ENCODE measurements at places on chromosomes 4 and X.

- DNase-seq = no peak
These were observed 20.6 kb upstream of the IRAK1 start for GRCh38 chrX:154040307-154040756.

- DNase-seq = no peak
These were observed 125.8 kb downstream of the EDA start for GRCh38 chrX:69741721-69742120.

DNA sequence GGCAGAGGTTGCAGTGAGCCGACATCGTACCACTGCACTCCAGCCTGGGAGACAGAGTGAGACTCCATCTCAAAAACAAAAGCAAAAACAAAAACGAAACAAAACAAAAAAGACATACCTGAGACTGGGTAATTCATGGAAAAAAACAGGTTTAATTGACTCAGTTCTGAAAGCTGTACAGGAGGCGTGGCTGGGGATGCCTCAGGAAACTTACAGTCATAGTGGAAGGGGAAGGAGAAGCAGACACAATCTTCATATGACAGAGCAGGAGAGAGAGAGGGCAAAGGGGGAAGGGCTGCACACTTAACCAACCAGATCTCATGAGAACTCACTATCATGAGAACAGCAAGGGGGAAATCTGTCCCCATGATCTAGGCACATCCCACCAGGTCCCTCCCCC, 229.5 kb downstream of the STK32B start:
- DNase-seq = no peak

DNA sequence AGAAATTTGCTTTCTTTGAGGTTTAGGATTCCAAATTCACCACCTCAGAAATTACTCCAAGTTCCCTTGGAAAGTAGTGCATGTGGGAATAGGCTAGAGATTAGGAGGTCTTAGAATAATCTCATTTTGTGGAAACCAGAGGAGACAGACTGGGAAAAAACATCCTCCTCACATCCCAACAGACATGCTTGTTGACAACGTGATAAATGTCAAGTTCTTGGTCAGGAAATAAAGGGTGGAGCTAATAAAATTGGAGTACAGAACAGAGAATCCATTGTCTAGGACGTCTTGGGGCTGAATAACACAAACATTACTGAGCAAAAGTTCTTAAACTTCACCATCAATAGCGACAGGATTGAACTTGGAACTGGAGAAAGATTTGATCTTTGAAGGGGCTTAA, 233.4 kb downstream of the PABPC4L start:
- no peak for DNase-seq

DNA sequence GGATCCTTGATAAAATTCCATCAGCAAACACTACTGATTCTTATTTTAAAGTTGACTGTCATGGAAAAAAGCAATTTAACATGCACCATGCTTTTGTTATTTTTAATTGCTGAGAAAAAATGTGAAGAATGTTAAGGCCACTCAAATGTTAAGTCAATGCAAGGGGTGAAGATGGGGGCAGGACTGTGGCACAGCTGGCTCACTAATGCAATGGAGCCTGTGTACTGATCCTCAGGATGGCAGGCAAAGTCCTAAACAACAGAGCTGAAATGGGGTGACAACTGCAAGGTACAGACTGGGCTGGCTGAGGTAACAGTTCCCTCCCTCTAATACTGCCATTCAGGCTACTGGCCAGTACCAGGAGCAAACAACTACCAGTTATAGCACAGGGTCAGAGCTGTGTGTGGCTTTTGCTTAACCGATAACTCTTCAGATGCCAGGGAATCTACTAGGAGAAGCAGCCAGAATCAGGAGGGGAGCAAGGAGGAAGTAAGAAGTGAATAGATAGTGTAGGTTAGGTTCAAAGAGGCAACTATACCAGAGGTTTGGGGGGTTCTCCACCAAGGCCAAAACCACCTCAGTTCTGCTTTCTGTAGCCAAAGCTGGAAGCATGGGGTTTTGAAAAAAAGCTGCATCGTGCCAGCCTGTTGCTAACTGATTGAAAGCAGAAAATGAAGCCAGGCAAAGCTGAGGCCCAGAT, 372.6 kb downstream of the OPHN1 start:
- DNase-seq = no peak

- no peak for DNase-seq
These were observed 326.1 kb downstream of the IL15 start for GRCh38 chr4:141962486-141962885.

GRCh38 chr4:59904331-59904730, 1295.8 kb upstream of the ADGRL3 start:
- no peak for DNase-seq

DNA sequence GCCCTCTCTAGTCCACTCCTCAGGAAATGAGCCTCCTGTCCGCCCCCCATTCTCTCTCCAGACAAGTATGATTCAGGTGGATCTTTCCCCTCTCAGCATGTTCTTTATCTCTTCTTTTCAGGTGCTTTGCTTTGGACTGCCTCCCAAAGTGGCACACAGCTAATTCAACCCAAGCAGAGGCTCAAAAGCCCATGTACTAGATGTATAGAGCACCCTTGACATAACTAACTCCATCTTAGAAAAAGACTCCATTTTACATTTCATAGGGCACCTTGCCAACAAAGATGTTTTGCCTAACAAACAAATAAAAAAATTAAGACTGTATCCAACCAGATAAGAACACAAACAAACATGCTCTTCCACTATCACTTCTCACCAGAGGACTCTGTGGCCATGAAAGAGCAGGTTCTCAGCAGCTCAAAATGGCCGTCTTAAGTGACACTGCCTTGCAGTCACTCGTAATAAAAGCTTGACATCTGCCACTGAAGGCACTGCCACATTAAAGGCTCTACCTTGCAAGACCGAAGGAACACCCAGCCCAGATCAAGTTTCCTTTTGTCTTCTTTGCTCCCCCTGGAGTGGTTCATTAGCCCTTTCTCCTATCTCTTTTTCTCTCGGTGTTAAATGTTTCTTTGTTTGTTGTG, 84.9 kb upstream of the TAB3 start:
- no peak for DNase-seq

- DNase-seq = no peak
These were observed 23.7 kb downstream of the SMPX start for GRCh38 chrX:21734175-21734574.

GRCh38 chrX:41033299-41033698, 51.9 kb upstream of the USP9X start:
- no peak for DNase-seq

DNA sequence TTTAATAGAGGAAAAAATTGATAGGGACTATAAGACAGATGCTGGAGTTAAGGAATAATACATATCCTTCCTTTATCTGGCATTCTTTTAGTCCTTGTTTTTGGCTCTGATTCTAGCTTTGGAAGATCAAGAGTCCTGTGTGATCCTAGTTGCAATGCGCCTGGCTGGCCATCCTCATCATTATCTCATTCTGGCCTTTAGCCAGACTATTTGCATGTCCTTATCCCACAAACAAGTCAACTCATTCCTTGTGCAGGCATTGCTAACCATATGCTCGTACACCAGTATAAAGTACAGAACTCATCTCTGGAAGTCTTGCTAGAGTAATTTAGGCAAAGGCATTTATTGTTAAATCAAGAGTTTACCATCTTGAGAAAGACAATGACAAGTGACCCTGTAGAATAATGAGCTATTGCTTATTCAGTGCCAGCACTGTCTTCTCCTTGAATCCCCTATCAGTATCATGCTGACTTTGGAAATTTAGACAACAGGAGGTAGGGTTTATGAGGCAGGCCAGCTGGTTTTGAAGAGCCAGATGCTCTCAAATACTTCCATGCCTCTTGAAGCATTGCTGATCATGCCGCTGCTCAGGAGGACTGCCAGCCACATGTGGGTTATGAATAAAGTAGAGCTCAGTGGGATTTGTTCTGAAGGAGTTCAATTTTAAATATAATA, 1730.3 kb upstream of the TENM3 start:
- no peak for DNase-seq

GRCh38 chr4:41322617-41323016, 65.9 kb downstream of the UCHL1 start:
- DNase-seq = no peak

GRCh38 chrX:14718403-14718802, 154.5 kb downstream of the FANCB start:
- DNase-seq = no peak

- DNase-seq = no peak
These were observed 14.2 kb upstream of the PJA1 start for GRCh38 chrX:69179380-69179911.

GRCh38 chr4:76307660-76308014, 1.1 kb downstream of the STBD1 start:
- DNase-seq = no peak

DNA sequence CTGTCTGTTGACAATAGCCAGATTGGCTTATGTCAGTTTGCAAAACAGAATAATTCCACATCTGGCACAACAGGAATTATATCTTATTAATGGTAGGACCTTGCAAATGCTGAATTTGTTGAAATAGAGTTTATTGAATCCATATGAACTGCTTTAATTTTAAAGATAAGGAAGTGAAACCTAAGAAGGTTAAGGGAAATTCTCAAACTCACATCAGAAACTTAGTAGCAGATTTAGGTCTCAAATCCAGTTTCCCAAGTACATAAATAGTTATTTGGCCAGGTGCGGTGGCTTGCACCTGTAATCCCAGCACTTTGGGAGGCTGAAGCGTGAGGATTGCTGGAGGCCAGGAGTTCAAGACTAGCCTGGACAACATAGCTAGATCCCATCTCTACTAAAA, 117.1 kb downstream of the HNRNPD start:
- DNase-seq = no peak

- DNase-seq = no peak
These were observed 201.8 kb downstream of the SLC39A8 start for GRCh38 chr4:102143433-102143832.

GRCh38 chrX:9312922-9313867, 151.7 kb upstream of the TBL1X start:
- no peak for DNase-seq

GRCh38 chr4:5685296-5685695, 23.1 kb downstream of the EVC2 start:
- no peak for DNase-seq

DNA sequence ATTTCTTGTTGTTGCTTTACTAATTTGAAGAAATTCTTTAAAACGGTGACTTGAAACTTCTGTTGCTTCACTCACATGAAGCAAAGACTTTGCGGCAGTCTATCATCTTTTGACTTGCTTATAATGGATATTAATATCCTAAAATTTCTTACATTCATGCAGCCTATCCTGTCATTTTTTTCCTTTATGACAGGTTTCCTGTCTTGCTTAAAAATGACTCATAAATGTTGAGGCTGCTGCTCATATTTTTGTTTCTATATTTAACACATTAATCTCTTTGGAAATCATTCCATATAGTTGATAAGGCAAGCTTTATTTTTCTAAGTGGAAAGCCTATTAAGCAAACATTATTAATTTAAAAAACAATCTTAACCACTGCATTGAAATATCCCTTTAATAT, 176.6 kb upstream of the GALNTL6 start:
- DNase-seq = no peak

- DNase-seq = peak; percentile 74
These were observed 55.9 kb downstream of the STOX2 start for GRCh38 chr4:183960962-183961541.

DNA sequence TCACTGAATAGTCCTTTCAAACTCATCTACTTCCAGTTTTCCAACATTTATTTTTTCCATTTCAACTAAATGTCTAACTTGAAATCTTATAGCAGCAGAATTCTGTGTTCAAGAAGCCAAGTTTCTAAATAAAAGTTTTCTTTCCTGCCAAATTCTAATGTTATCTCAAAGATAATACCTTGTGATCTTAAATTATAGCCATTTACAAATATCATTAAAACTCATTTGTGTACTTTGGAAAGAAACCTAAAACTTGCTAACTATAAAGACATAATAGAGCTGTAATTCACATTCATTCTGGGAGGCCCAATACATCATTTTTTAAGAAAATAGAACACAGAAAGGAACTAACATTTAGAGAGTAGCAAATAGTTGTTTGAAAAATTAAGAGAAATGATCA, 83.9 kb downstream of the MAD2L1 start:
- DNase-seq = no peak

- no peak for DNase-seq
These were observed 70.6 kb downstream of the TRAPPC11 start for GRCh38 chr4:183729430-183730328.

DNA sequence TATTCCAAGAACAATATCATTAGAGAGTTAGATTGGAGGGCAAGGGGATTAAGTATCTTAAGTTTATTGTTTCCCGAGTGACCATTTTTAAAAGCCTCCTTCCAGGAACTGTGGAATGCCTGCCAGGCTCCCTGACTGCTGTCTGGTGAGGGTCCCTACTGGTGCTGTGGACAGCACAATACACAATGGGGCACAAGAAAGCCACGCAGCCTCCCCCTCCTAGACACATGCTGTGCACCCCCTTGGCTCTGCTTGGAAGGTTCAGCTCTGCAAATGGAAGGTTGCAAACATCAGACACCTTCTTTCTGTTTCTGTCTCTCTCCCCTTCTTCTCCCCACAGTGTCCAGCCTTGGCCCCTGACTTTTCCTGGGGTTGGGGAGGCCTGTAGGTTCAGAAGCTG, 153.2 kb downstream of the SHROOM3 start:
- no peak for DNase-seq

DNA sequence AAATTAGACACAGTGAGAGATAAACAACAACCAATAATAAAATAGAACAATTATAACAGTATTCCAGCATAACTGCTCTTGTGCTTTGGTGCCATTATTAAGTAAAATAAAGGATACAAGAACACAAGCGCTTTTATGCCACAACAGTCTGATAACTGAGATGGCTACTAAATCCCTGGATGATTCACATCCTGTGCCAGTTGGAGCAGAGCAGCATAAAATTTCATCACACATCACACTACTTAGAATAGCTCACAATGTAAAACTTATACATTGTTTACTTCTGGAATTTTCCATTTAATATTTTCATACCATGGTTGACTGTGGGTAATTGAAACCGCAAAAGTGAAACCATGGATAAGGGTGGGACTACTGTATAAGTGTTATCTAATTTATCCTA, 399.9 kb upstream of the CNKSR2 start:
- DNase-seq = no peak

DNA sequence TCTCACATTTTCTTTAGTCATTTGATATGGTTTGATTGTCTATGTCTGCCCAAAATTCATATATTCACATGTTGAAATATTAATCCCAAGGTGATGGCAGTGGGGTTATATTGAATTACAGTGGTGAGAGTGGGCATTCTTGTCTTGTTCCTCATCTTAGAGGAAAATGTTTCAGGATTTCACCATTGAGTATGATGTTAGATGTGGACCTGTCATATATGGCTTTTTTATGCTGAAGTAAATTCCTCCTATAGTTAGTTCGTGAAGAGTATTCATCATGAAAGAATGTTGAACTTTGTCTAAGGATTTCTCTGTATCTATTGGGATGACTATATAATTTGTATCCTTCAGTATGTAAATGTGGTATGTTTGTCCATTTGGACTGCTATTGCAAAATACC, 512.3 kb upstream of the EPHA5 start:
- no peak for DNase-seq

DNA sequence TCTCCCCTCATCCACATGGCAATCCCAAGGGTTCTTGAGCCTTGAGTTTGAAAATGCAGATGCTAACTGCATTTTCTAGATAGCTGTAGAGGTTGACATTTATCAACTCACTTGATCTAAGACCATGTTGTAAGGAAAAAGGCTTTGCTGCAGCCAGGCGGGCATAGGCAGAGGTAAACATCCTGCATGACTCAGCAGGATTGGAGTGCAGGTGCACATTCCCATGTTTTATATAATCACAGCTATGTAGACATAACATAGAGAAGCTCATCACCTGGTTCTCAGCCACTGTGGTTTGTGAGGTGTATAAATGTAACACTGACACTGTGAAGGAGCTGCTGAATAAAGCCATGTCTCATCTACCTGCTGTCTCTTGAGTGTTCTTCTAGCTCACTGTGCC, 62.3 kb upstream of the PDE5A start:
- DNase-seq = no peak

- DNase-seq = no peak
These were observed 19.0 kb upstream of the IRAK1 start for GRCh38 chrX:154038656-154039055.
